SHP77 (cell line): ENCODE measurements at places on chromosomes 2 and 18.
A peak's percentile ranks its signal among the peaks of the same experiment; 100 is the strongest.

DNA sequence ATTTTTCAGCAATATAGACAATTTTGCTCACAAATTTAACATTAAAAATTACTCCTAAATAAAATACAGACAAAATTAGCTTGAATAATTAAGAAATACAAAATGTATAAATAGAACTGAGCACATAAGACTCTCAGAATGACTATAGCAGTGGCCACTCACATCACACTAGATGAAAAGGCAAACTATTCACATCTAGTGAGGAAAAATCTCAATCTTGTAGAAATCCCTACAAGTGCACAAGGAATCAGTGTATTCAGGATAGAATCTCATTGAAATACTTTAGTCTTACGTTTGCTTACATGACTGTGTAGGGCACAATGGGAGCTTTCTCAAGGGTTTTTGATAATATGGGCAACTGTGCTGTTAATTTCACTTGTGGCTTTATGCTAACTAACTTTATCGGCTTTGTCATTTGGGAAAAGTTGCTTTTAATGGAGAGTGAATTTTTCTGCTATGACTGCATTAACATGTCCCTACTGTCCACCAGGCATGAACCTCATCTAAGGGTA lies 678.9 kb upstream of the LRRTM4 start:
- DNase-seq = no peak

DNA sequence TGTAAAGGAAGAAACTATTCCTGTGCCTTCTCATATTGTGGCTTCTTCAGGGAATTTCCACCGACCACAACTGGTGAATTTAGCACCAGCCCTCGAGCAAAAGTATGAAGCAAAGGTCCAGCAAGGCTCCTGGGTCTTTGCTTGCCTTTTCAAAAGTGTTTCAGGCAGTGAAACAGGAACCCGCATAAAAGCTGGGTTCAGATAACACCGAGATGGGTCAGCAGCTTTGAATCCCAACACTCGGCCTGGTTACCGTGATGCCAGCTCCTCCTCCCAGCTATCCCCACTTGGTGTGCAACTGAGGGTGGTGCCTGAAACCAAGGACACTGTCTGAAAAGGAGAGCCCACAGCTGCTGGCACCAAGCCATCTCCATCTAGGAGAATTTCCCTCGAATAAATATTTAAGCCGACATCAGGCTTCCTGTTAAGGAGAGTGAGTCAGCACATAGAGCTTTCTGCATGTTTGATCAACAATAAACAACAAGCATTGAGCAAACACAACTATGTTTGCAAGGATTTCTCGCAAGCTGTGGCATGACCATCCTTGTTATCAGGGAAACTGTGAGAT lies 69.5 kb downstream of the ANTXR1 start:
- DNase-seq = peak; percentile 51

GRCh38 chr18:79848579-79849327 lies 51.0 kb downstream of the KCNG2 start:
- DNase-seq = no peak

DNA sequence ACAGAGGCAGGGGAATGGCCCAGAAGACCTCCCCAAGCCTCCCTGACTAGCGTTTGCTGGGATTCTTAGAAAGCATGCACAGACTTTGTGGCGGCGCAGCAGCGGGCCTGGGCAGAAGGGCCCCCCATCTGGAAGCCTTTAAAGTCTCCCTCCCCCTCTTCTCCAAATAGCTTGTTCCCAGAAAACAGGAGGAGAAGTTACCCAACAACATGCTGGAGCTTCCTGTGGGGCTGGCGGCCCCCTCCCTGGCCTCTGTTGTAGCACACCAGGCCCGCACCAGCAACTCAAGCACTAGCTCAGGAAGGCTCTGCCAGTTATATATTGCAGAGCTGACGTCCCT lies 334.8 kb downstream of the DYSF start:
- DNase-seq = no peak

GRCh38 chr2:46519265-46519664 lies 39.9 kb downstream of the TMEM247 start:
- DNase-seq = no peak

DNA sequence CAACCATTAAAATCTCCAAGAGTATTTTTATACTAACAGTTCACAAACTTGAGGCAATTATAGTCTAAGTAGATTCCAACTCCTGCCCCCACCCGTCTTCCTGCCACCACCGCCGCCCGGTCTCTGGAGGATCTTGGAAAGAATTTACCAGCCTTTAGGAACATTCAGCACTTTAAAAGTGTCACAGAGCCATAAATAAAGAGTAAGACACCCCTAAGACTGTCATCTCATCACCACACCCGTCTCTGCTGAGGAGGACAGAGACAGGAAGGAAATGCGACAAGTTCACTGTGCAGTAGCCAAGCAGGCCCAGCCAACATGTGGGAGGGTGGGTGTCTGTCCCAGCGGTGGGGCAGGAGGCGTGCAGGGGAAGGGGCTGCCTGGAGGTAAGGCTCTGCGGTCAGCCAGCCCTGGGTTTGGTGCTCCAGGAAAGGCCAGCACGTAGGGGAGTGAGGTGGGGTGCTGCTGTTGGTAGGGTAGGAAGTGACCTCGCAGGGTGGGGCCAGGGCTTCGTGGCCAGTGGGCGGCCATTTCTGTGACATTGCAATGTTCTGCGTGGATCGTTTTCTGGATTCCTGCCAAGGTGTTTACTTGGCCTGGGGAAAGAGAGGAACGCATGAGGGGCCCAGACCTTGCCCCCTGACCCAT lies 111.6 kb downstream of the FAM210A start:
- DNase-seq = no peak

GRCh38 chr2:36178384-36178783 lies 177.2 kb upstream of the CRIM1 start:
- DNase-seq = no peak

- no peak for DNase-seq
Observed at GRCh38 chr2:108325756-108326155, 37.1 kb downstream of the SULT1C2 start.

DNA sequence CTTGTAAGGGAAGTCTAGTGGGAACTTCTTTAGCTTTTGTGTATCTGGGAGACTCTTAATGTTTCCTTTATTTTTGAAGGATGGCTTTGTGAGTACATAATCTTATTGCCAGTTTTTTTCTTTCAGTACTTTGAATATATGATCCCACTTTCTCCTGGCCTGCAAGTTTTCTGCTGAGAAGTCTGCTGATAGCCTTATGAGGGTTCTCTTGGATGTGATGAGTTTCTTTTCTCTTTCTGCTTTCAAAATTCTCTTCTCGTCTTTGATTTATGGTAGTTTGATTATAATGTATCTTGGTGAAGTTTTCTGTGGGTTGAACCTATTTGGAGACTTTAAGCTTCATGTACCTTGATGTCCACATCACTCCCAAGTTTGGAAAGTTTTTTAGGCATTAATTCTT lies 28.1 kb downstream of the COLEC11 start:
- no peak for DNase-seq

DNA sequence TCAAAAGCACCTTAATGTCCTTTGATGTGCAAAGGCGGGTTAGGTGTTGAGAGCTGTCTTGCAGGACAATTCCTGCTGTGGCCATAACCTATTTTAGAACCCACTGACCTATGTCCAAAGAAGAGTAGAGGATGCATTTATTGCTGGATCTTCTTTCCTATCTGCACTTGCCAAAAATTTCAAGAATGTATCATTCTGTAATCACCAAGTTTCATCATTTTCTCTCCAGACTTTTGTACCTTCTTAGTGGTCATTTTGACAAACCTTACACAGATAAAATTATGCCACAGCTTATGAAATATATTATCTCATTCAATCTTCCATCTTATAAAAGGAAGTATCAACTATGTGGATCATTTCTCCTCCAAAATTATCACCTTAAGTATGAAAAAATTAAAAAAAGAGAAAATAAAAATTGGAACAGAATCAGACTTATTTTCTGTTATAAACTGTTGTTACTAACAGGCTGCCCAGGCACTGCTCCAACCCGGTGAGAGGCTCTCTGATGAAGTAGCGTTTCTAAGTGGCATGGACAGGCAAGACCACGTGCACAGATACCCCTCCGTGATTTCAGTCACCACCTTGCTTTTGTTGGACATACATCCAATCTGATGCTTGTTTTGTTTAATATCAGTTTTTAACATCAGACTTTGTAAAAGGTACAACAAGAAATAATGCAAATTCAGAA lies 559.9 kb upstream of the ID2 start:
- no peak for DNase-seq

DNA sequence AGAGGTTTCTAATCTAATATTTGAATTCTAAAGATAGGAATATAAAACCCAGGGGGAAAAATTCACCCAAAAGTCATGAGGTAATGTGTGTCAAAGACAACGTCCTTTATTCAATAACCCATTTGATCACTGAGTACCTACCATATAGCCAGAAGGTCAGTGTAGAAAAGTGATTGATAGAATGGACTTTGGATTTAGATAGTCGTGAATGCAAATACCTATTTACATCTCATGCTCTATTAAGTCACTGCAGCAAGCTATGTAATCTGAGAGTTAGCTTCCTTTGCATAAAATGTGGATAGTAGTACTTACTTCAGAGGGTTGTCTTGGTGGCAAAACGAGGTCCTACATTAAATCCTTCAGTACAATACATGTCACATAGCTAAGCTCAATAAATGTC lies 27.8 kb upstream of the TRIB2 start:
- DNase-seq = no peak

GRCh38 chr2:26991717-26992116 lies 21.3 kb downstream of the MAPRE3 start:
- DNase-seq = no peak

DNA sequence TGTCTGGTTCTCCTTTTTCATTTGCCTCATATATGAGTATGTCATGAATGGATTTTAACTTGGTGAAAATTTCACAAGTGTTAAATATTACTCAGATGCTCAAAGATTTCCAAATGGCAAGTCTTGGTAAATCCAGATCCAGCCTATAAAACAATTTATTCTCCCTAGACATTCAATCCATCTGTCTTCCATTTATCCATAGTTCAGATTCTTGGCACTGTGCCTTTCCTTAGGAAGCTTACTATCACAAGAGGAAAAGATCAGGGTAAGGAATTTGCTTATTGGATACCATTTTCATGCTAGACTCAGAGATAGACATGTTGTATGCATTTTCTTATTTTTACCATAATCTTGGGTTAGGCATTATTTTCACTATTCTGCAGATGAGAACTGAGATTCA lies 72.5 kb upstream of the LRRTM1 start:
- DNase-seq = no peak

DNA sequence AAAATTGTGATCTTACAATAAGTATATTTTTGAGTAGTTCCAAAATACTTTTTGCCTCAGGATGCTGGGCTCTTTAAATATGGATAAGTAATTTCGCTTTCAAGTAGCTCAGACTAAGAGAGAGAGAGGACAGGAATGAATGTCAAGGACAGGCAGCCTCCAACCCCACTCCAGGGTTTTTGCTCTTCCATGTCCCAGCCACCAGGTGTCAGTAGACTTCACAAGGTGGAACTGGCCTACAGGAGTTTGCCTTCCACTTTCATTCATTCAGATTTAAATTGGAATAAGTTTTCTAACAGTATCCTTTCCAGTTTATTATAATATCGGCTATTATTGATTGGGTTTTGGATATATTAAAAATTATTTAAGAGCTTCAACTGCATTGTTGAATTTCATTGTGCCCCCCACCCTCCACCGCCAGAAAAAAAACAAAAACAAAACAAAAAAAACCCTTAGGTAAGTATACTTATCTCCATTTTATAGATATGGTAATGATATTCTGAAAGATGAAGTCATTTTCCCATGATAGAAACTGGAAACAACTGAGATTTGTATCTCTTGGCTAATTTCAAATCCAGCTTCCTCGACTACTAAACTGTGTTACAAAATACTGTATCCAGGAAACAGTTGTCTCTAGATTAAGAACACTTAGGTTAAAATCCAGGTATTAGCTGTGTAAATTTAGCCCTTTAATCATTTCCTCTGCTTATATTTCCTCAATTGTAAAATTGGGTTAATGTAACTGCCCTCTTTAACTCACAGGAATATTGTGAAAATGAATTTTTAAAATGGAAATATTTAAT lies 793.1 kb downstream of the ERBB4 start:
- peak; percentile 39 for DNase-seq

DNA sequence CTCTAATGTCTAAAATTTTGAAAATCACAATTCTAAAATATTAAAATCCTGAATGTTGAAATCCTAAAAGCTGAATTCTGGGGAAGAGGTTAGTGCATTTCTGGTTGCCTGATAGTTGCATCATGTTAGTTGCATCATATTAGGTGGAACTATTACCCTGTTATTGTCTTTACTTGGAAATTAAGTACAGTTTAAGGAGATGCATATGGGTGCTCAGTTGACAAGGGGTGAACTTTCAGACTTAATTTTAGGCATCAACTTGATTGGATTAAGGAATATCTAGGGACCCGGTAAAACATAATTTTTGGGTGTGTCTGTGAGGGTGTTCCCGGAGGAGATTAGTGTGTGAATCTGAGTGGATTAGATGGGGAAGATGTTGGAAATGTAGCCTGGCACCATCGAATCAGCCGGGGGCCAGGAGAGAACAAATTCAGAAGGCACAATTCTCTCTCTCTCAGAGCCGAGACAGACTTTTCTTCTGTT lies 409.8 kb downstream of the PLCL1 start:
- no peak for DNase-seq

- DNase-seq = no peak
Observed at GRCh38 chr2:178949584-178949983, 100.4 kb downstream of the CCDC141 start.

GRCh38 chr2:46236006-46236875 lies 61.0 kb upstream of the EPAS1 start:
- no peak for DNase-seq

GRCh38 chr2:163205589-163206254 lies 367.2 kb upstream of the KCNH7 start:
- no peak for DNase-seq

- no peak for DNase-seq
Observed at GRCh38 chr2:156399224-156399949, 36.8 kb upstream of the GPD2 start.

GRCh38 chr2:146295080-146295670 lies 1549.7 kb upstream of the ACVR2A start:
- DNase-seq = no peak

GRCh38 chr2:27958711-27959378 lies 68.3 kb downstream of the BABAM2 start:
- DNase-seq = no peak

DNA sequence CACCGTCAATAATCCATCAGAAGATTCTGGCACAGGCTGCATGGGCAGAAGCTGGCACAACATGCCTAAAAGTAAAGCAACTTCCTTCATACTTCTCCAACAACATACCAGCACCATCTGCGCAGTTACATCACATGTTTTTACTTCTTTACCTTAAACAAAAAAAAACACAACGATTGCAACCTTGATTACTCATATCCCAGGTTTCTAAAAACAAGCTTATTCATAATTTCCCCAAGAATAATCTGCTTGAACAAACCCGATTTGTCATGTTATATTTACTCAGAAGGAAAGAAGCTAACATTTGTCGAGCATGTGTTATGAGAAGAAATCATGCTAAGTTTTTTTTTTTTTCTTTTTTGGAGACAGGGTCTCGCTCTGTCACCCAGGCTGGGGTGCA lies 54.7 kb downstream of the THADA start:
- no peak for DNase-seq

GRCh38 chr2:48080534-48081316 lies 174.4 kb upstream of the FBXO11 start:
- DNase-seq = no peak

- no peak for DNase-seq
Observed at GRCh38 chr18:7459851-7460770, 107.0 kb upstream of the PTPRM start.
